ENCODE measurements at places on chromosomes 4 and X. TPM values are rescaled to one million over a fixed set of nuclear protein-coding genes. Genes with fewer than 3 reads are reported as not detected.

DNA sequence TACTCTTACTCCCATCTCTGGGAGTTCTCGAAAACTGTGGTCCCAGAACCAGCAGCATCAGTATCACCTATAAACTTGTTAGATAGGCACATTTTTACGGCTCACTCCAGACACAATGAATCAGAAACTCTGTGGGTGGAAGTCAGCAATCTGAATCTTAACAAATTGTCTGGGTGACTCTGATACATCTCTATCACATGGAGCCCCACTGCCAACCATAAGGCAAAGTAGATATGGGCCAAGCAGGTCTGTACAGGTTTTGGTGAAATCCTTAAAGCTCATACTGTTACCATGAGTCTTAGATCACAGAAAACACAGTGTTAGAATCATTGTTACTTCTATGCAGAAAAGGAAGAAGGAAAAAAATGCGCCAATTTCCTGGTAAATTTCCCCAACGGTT, 122.5 kb upstream of the HCCS start:
- no peak for DNase-seq

DNA sequence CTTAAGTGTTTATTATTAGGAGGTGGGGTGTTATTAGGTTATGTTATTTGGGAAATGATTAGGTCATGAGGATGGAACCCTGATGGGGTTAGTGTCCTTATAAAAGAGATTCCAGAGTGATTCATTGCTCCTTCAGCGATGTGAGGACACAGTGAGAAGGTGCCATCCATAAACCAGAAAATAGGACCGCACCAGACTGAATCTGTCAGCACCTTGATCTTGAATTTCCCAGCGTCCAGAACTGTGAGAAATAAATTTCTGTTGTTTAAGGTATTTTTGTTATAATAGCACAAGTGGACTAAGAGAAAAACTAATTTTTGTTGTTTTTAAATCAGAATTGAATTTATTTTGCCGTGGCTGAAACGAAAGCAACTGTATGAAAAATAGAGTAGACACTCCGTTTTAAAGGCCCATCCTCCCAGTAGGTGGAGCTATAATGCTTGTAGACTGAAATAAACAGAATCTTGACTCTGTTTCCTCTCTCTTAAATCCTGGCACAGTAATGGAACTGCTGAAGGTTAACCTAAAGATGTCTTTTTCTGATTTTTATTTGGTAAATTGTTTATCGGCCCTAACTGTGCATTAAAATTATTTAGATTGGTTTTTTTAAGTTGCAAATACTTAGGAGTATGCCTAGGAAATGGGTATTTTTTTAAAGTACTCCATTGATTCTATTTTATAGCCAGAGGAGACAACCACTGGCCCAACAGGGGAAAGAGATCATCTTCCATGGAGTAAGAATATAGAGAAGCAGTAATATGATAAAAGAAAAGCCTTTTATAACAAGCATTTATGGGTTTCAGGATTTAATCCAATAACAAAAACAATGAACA, 133.2 kb upstream of the ADAMTS3 start:
- DNase-seq: peak; percentile 75

The PAPSS1 gene
- total RNA-seq: 63.9 TPM

The MAGEC3 gene
- not detected for total RNA-seq

DNA sequence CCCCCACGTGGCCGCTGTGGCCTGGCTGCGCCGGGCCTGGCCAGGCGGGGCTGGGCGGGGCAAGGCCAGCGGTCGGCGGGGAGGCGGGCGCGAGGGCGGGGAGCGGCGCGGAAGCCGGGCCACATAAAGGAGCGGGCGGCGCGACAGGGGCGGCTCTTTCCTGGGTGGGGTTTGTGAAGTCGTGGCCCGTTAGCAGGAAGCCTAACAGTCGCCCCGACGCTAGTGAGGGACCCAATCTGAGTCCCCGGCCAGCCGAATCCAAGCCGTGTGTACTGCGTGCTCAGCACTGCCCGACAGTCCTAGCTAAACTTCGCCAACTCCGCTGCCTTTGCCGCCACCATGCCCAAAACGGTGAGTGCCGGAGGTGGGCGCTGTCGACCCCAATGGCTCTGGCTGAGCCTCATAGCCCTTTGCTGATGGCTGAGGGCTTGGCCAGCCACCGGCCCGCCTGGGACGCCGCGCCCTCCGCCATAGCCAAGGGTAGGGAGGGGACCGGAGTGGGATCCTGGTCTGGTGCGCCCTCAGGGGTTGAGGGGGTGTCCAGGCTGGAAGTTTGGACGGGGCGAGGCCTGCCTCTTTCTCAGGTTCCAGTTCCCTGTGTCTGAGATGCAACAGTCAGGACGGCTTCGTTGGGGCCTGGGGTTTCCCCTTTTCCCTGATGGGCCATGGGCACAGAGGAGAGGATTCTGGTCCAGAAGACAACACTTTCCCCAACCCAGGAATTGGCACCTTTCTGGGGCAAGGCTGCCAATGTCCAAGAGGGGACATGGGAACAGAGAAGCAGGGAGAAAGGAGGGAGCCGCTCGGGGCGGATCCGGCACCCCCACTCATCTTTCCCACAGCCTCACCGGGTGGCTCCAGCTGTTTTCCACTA, at the start of gene MSN:
TSS of gene MSN (plus strand) at position 152 of the 874 bp plus-strand sequence. CDS start at position 340, 188 bp downstream.
- DNase-seq: peak; percentile 61

The VSIG4 gene
- total RNA-seq: not detected

- no peak for DNase-seq
Observed at GRCh38 chr4:10320130-10320529, 137.1 kb downstream of the ZNF518B start.

- no peak for DNase-seq
Observed at GRCh38 chr4:110635163-110635865, 12.4 kb upstream of the PITX2 start.

The ZCCHC18 gene
- not detected for total RNA-seq

- peak; percentile 87 for DNase-seq
Observed at GRCh38 chrX:70592091-70592490, 147.5 kb downstream of the DLG3 start.

GRCh38 chr4:152528060-152528459, 7.8 kb downstream of the FBXW7 start:
- no peak for DNase-seq

The ENOX2 gene
- total RNA-seq: 24.3 TPM

DNA sequence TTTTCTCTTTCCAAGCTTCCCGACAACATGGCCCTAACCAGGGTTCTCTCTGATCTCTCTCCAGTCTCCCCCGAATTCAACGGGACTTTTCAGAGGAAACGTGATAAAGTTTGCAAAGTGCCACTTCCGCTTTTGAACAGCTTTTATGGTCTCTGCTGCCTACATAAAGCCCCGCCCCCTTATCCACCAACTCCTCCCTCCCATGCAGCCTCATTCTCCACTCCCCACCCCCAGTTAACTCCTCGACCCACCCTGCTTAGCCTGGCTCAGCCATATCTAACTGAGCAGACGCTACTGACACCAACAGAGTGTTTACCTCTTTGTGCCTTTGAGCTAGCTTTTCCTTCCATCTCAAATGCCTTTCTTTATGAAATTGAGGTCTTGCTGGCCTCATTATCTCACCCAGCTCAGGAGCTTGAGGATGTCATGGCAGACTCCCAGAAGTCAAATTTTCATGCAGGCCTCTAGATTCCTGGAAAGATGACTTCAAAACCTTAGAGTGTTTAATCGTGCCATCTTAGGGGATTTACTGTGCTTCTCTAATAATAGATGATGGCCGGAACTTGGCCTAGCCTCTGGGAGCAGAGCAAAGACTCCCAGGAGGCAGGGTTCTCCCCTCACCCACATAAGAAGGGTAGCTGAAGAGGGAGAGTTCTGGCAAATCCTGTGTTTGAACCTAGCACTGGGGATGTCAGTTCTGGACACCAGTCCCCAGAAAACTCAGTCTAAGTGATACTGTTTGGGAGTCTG, 606.0 kb downstream of the BCOR start:
- DNase-seq: no peak

The MYOZ2 gene
- total RNA-seq: not detected

The MGST2 gene
- total RNA-seq: 27.5 TPM

- DNase-seq: peak; percentile 24
Observed at GRCh38 chrX:51336584-51336983, 4.0 kb downstream of the NUDT10 start.

- no peak for DNase-seq
Observed at GRCh38 chr4:113524505-113525186, 236.9 kb downstream of the CAMK2D start.

The GLRA3 gene
- not detected for total RNA-seq

- DNase-seq: no peak
Observed at GRCh38 chr4:139420652-139421051, 33.3 kb upstream of the RAB33B start.

The SSX2 gene
- not detected for total RNA-seq

The F8 gene
- 6.1 TPM for total RNA-seq

The SPANXN3 gene
- not detected for total RNA-seq

- DNase-seq: no peak
Observed at GRCh38 chrX:139327355-139327754, 203.2 kb upstream of the F9 start.
